GM12878 (cell line): ENCODE measurements at places on chromosomes 1 and 21. TPM values are rescaled to one million over a fixed set of nuclear protein-coding genes. Genes with fewer than 3 reads are reported as not detected.

GRCh38 chr1:118340928-118341910 is 156.2 kb upstream of the SPAG17 start:
- DNase-seq, result no peak

DNA sequence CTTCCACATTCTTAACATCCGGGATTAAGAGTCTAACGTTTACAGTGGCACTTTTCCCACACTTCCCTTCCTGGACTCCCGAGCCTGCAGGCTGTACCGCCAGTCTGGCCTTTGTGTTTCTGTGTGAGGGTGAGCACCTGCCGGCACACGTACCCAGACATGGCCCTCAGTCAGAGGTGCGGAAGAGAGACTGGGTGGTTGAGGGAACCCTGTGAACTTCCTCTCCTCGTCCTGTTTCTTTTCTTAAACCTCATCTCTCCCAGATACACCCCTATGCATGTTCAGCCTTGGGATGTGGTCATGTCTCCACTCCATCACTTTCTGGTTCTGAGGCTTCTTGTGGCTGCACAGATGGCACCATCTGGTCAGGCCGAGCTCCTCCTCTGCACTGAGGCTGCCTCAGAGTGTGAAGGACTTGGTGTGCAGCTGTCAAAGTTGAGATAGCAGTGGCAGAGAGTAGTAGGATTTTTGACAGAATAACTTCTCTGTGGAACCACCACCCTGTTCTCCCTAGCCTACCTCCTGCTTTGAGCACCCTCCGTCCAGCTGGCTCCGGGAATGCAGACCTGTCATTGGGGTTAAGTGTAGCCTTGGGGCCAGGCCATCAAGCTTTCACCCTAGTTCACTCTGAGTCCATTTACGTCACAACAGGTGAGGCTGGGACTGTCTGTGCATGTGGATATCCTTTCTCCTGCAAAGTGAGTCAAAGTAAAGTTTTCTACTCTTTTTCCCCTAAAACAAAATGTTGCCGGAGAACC is 31.4 kb downstream of the VASH2 start:
- peak; percentile 93 for DNase-seq

The FMO1 gene
- total RNA-seq, result not detected in 2 replicates

GRCh38 chr1:1540818-1541628 is 599 bp upstream of the TMEM240 start:
- no peak for DNase-seq

GRCh38 chr1:230392536-230392909 is 33.6 kb downstream of the PGBD5 start:
- no peak for DNase-seq

The KMO gene
- total RNA-seq, result 1.2 and 2.4 TPM in 2 replicates

DNA sequence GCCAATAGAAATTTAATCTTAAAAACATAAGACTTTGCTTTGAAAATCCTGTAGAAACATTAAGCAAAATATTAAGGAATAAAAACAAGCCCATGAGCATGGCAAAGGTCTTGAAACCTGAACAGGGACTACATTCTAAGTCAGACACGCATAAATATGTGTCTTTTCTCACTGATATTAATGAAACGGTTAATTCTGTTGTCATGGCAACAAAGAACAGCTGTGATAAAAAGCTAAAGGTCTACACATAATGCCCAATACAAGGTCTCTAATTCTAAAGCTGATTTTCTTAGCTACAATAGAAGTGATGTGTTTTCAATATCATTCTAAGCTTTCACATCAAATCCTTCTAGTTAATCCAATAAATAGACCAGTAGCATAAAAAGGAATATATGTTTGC is 331.7 kb downstream of the PTBP2 start:
- no peak for DNase-seq

The SLC2A5 gene
- 30.9 and 32.3 TPM in 2 replicates for total RNA-seq

The TNFRSF9 gene
- 5.6 and 7.6 TPM in 2 replicates for total RNA-seq

GRCh38 chr1:33562563-33562962 is 90.1 kb downstream of the ZSCAN20 start:
- DNase-seq, result no peak

DNA sequence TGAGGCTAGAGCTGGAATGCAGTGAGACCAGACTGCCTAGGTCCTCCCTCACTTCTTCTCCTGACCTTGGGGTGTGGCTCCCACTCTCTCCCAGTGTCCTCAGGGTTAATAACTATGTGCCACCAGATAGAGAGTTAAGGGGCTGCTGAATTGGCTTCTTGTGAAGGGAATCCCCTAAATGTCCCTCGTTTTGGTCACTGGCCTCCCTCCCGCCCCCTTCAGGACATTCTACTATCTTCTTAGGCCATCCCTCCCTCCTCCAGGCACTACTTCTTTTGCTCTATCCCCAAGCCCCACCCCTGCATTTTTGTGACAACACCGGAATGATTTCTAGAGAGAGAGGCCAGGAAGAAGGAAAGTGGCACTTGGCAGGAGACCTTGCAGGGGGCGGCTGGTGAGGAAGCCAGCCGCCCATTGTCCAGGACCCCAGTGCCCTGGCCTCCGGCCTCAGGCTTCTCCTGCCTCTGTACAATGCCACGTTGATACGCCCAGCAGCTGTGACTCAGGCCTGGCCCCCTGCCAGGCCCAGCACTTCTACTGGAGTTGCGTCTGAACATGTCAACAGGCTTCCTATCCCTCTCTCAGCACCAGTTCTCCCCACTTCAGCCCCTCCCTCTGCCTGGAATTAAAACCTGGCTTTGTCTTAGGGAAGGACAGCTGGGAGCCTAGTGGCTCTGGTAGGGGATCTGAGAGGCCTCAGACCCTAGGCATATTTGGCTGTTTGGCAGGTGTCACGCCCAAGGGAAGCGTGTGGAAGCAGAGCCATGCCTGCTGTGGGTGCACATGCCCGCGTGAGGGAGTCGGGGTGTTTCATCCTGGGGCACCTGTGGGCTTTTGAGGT is 9.1 kb downstream of the LMNA start:
- peak; percentile 46 for DNase-seq

The NR5A2 gene
- total RNA-seq, result 0.21 and 0.26 TPM in 2 replicates

- DNase-seq, result no peak
Observed at GRCh38 chr1:206831650-206832049, 33.8 kb upstream of the IL20 start.

GRCh38 chr1:101474039-101474665 is 237.3 kb downstream of the S1PR1 start:
- no peak for DNase-seq

The HECTD3 gene
- total RNA-seq, result 27.4 and 30.3 TPM in 2 replicates

GRCh38 chr1:30718636-30719405 is 4.6 kb downstream of the MATN1 start:
- peak; percentile 71 for DNase-seq

GRCh38 chr1:158119976-158120653 is 60.6 kb upstream of the CD1D start:
- no peak for DNase-seq

DNA sequence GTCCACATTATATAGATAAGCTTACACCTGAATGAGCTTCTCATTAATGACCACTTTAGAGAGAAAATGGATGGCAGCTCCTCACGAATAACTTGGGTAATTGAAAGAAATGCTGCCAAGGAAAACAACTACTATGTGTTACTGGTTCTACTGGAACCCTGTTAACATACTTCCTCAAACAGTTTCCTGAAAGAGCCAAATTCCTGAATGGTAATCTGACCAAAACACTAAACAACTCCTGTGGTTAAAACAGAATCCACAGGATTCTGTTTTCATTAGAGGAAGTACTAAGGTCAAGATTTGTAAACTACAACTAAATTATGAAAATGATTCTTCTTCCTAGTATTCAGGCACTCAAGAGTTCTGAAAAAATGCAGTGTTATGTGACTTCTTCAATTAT is 107.2 kb downstream of the DNM3 start:
- DNase-seq, result no peak

The KRTAP19-5 gene
- total RNA-seq, result not detected in 2 replicates

DNA sequence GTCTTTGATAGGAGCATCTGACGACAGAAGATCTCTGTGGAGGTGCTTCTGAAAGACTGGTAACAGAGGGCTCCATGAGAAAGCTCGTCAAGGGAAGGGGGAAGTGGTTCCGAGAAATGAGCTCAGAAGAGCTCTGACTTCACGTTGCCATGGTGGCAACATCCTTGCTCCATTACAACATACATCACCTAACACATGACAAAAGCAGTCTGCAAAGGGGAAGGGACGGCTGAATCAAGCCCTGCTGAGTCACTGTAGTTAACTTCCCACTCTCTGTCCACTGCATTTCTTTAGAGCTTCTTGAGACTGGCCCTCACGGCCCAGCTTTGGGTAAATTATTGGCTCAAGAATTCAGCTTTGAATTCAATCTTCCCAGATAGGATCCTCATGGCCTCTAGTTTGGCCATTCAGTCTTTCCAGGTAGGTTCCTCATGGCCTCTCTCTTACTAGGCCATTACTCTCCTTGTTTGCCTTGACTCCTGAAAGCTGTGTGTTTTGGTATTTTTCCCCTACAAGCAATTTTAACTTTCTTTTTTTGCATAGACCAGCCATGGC is 88.0 kb upstream of the ZNF648 start:
- DNase-seq, result no peak

- DNase-seq, result no peak
Observed at GRCh38 chr1:96059736-96060135, 661.8 kb upstream of the PTBP2 start.

- DNase-seq, result no peak
Observed at GRCh38 chr1:30284226-30284625, 439.2 kb downstream of the MATN1 start.

DNA sequence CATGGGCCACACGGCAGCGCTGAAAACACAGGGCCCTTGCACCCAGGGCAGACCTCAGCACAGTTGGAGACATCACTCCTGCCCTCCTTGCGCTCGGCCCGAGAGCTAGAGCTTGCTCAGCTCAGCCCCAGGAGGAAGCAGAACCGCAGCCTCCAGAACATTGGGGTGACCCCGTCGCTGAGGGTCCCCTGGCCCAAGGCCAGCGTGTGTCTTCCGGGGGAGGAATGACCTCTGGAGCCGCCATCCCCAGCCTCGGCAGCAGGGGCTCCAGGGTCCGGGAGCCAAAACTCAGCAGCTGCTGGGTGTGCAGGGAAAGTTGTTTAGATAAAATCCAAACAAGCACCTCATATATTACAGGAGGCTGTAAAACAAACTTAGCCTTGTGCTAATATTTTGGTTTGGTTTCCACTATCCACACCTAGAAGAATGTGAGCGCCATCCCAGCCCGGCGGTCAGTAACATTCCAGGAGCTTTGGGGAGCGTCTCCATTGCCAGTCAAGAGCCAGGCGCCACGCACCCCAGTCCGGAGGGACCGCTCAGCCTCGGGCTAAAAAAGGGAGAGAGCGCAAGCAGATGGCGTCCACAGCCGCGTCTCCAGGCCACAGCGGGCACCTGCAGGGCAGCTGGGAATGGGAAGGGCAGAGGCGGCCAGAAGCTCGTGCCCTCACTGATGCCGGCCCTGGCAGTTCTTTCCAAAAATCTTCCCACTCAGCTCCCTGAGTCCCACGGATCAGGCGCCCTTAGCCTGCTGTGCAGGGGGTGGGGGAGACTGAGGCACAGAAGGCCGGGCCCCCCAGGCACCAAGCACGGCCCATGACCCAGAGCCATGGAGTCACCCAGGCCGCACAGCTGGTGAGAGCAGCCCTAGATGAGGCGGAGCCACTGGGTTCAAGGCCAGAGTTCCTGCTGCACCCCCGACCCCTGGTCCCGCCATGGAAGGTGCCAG is 52.0 kb downstream of the SLX9 start:
- no peak for DNase-seq

The CELA3B gene
- total RNA-seq, result 4.1 and 6.4 TPM in 2 replicates

DNA sequence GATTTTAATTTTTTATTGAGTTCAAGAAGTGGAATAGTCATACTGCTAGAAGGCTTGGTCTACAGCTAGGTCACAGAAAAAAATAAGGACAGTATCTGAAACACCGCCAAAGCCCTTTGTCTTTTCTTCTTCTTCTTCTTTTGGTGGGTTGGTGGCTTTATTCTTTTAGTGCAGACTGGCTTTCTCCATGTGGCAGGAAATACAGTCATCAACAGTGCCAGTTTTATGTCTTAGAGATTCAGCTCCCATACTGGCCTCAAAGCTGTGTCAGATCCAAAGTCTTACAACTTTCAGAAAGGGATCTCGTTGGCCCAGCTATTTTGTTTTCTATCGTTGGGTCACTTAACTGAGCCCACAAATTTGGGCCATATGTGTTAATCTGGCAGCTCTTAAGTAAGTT is 58.2 kb downstream of the FNBP1L start:
- no peak for DNase-seq

The RGS18 gene
- not detected in 2 replicates for total RNA-seq

DNA sequence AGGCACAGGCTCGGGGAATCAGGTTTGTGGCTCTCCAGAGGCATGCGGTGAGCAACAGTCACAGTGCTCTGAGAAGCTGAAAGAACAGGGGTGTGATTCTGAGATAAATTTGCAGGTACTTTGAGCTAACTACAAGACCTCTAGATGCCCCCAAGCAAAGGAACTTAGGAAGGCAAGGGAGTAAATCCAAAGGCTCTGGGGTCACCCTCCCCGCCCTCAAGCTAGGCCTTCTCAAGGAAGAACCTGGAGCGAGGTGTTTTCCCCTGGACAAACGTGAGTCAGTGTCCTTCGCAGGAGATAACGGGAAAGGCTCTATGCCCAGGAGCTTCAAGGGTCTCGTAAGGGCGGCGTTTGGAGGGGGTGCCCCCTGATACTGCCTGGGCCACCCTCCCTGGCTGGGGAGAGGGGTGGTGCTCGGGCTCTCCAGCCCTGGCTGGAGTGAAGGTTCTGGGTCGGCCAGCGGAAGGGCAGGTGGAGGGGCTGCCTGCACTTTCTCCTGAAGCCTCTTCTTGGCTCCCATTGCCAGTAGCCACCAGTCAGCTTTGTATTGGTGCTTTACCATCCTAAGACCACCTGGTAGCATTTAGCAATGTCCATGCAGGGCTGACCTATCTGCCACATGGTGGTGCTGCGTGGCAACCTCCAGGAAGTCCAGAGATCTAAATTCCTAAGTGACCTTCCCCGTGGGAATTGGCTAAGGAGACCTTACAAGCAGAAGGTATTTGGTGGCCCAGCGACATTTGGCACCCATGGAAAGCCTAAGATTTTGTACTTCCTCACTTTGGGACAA is 44.0 kb downstream of the GPR161 start:
- DNase-seq, result no peak

- no peak for DNase-seq
Observed at GRCh38 chr1:243713470-243714186, 136.4 kb downstream of the AKT3 start.

- DNase-seq, result no peak
Observed at GRCh38 chr1:160061369-160062229, 8.4 kb downstream of the KCNJ10 start.
